Stimulated activated CD8-positive, alpha-beta memory T cell treated with anti-CD3 and anti-CD28 coated beads, Interleukin-12 subunit alpha, Interleukin-12 subunit beta, amount 100 ng/mL, for 1 hour (primary cell): ENCODE measurements at places on chromosomes 11 and 22.

DNA sequence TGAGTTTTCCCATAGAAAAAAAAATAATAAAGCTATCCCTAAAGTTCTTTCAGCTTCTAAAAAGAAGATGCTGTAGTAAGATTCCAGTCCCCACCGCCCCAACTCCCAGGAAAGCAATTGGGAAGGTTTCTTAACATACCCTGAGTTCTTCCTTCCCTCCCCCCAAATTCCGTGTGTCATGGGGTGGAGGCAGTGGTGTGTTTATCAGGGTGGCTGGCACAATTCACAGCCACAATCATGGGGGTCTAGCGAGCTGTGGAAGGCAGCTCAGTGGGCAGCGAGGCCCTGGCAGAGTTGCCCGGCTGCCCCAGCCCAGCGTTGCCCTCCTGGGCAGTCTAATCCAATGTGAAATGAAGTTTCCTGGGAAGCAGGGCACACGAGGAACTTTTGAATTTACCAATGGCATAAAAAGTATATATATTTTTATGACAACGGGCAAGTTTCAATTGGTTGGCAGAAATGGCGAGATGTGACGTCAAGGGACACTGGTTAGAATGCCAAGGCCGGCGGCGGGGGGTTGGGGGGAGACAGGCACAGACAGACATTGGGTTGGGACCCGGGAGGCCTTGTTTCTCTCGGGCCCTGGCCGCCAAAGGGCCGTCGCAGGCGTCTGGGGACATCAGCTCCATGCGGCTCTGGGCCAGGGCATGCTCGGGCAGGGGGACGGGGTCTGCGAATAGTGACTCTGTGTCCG lies 80.7 kb upstream of the PPARA start:
- no peak for DNase-seq

DNA sequence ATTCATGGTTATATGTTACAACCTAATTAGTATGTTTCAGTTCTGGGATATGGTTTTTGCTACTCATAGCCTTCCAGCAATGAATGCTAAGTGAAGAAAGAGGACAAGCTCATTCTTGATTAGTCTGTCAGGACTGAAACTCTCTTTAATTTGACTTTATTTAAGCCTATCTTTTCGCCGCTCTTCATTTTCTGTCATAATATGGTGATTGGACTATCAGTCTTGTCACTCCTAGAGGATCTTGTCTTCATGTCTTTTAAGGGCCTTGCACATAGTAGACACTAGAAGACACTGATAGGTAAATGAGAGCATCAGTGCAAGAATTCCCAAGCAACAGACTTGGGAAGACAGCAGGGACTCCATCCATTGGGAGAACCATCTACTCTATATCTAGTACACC lies 18.9 kb upstream of the MTCH2 start:
- no peak for DNase-seq

GRCh38 chr11:35343033-35343598 lies 76.2 kb downstream of the SLC1A2 start:
- no peak for DNase-seq

DNA sequence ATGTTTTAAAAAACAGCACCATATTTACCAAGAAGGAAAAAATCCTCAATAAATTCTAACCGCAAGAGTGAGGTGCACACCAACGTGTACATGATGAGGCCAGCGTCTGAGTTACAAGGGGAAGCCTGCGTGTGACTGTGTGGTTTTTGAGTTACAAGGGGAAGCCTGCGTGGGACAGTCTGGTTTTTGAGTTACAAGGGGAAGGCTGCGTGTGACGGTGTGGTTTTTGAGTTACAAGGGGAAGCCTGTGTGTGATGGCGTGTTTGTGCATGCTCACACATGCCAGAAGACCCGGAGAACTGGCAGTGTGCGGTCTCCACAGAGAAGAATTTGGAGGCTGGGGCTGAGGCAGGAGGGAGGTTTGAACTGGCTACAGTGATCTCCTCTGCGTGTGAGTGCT lies 1376.4 kb downstream of the TBC1D22A start:
- DNase-seq: no peak

DNA sequence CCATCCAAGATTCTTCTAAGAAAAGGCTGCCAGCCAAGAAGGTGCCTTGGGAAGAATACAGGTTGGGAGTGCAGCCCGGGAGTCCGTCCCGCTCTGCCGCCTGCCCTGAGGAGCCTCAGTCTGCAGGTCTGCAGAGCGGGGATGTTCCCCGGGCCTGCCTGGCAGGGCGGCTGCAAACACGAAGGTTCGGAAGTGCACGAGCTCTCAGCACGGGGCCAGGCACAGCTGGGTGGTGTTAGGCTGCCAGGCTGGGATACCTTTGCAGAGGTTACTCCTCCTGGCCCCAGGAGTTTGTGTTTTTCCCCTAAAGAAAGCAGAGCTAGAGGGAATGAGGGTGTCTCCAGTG lies 9.4 kb upstream of the PRR5 start:
- DNase-seq: no peak

- DNase-seq: no peak
Observed at GRCh38 chr11:46360878-46361277, 13.6 kb downstream of the DGKZ start.

- no peak for DNase-seq
Observed at GRCh38 chr22:42977569-42977968, 37.4 kb downstream of the PACSIN2 start.

DNA sequence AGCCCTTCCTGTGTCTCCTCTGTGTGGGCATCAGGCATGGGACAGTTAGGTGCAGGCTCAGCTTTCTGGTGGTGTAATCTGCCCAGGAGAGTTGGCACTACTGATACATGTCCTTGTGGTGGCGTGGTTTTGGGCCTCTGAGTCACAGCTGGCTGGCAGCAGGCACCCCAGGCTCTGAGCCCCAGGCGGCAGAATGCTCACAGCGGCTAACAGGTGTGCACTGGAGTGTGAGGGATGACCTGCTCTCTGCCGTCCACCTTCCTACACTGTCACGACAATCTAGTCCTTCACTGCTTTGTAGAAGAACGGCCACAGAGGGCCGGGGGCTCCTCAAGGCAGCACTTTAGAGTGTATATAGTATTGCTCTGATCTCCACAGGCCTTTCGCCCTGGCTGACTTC lies 100.3 kb upstream of the PITPNB start:
- no peak for DNase-seq

GRCh38 chr11:9838961-9839360 lies 175.1 kb downstream of the SWAP70 start:
- no peak for DNase-seq

DNA sequence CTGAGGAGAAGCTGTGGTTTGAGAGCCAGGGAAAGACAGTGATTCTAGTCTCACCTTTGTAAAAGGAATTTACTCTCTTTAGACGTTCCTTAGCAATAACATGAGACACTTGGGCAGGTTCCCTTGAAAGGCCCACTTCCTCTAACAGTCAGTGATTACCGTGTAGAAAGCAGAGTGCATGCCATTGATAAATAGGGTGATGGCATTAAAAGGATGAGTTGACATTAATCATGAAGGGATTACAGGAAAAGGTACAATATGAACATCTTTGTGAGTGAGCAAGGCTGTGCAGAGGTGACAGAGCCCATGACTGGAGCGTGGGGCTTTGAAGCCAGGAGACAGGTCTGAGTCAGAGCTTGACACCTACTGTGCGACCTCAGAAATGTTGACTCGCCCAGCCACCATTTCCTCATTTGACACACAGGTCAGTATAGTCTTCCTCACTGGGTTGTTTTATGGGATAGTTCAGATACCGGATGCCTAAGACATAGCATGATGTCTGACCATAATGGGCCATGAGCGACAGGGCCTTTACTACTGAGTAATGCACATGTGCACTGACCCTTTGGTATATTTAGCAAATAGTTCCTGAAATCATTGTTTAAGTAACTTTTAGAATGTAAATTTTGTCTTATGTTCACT lies 341.7 kb upstream of the MTNR1B start:
- no peak for DNase-seq

- DNase-seq: no peak
Observed at GRCh38 chr11:34850334-34850733, 65.8 kb downstream of the APIP start.

- DNase-seq: no peak
Observed at GRCh38 chr22:46591930-46592329, 28.3 kb upstream of the GRAMD4 start.

DNA sequence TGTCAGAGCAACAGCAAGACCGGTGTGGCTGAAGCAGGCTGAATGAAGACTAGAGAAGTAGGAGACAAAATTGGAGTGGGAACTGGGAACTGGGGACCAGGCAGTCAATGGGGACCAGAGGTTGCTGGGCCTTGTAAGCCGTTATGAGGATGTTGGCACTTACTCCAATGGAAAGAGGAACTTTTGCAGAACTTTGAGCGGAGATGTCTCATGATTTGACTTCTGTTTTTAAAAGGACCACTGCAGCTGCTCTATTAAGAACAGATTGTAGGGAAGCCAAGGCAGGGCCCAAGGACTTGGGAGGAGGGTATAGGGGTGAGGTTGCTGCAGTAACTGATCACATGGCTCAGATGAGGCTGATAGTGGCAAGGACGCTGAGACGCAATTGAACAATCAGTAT lies 34.2 kb downstream of the IL18 start:
- DNase-seq: no peak

GRCh38 chr11:7965386-7965785 lies at the start of gene NLRP10:
NLRP10 (minus strand) TSS chr11:7965447; CDS start chr11:7963495, 1,952 bp downstream.
- DNase-seq: no peak

DNA sequence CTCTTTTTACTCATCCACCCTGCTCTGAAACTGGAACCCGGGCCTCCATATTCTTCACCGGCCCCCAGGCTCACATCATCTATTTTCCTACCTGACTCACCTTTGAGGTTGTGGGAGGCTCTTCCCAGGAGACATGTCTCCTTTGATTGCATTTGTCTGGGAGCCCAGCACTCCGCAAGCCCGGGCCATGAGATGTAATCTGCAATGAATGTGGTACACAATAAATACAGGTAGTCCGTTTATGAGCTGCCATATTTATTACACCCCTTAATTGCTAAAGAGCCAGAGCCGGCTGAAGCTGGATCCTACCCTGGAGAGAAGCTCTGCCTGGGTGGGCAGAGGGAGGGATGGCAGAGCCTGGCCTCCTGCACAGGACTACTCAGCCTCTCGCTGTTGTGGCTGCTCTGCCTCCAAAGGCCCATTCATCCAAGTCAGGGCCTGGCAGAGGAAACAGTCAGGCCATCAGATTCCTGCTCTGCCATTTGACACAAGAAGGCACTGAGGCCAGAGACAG lies 49.5 kb downstream of the TP53I11 start:
- no peak for DNase-seq

GRCh38 chr11:86196085-86196696 lies 48.4 kb upstream of the EED start:
- no peak for DNase-seq

GRCh38 chr11:96323642-96323985 lies 19.4 kb downstream of the MAML2 start:
- DNase-seq: no peak

DNA sequence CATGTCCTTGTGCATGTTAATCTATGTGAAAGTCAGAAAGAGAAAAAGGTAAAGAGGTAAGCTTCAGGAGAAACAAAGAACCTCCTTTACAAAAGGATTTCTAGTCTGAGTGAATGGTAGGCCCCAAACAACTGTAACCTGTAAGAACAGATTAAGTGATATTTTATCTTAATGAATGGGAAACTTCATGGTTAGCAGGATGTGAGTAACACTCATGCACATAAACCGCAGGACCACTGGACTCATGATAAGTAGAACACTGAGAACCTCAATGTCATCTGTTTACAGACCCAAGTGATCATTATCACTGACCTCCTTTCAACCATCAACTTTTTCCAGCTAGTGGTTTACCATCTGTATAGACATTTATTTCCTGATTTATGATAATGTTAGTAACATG lies 19.9 kb downstream of the OR8G5 start:
- DNase-seq: no peak

DNA sequence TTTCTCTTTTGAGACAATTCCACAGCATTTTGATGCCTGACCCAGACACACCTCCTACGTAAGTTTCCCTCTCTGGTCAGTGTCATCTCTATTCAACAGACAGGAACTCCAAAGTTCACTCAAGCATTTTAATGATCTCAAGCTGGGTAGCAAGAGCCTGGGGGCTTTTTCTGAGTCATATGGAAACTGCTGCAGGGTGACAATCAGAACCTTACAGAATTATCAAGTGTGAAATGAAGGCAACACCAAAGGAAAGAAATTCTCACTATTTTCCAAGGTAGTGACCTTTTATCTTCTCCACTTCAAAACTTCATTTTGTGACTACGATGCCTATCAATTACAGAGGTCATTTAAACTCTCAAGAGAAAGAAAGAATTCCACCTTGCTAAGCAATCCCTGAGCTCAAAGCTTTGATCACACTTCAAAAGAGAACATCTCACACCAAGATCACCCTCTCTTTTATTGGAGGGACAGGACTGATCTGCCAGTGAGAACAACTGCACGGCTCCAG lies 229.0 kb upstream of the ZC3H12C start:
- no peak for DNase-seq

DNA sequence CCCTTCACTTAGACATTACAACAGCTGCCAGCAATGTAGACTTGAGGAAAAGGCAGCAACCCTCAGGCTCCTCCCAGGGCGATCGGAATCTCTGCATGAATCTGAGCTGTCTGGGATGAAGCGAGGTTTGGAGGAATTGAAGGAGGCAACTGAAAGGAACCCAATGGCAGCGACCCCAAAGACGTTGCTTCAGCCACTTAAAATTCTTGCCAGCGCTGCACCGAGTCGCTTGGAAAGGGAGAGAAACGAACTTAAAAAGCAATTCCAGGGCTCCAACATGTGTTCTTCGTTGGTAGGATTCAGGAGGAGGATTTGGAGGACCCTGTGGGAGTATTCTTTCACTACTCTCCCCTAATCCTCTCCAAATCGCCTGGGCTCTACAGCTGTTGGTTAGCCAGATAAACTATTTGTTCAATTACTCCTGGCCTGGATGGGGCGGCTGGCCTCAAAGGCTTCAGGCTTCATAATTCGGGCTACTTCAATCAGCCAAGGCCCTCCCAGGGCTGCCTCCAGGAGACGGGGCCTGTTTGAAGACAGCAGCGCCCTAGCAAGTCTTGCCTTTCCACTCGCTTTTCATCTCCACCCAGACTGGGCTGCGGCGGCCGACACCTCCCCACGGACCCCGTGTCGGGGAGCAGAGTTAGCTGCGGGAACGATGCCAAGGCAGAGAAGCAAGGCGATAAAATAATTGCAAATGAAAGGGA lies 72.4 kb upstream of the TMEM45B start:
- DNase-seq: no peak

DNA sequence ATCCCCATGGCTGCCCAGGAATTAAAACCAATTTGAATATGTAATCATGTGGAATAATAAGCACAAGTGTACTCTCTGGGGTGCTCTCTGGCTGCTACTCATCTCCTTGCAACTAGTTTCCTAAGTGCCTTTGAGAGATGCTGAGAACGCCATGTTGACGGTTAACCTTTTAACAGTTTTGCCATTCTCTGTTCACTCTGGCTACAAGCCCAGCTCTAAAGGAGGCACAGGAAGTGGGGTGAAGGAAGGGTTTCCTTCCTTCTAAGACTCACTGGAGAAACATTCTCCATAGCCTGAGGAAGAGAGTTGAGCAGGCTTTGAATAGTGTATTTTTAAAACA lies 122.0 kb upstream of the ZC3H12C start:
- no peak for DNase-seq
